Breast epithelium (tissue), 4 donors: ENCODE measurements at places on chromosomes 5 and 9. TPM values are rescaled to one million over a fixed set of nuclear protein-coding genes. Genes with fewer than 3 reads are reported as not detected.

DNA sequence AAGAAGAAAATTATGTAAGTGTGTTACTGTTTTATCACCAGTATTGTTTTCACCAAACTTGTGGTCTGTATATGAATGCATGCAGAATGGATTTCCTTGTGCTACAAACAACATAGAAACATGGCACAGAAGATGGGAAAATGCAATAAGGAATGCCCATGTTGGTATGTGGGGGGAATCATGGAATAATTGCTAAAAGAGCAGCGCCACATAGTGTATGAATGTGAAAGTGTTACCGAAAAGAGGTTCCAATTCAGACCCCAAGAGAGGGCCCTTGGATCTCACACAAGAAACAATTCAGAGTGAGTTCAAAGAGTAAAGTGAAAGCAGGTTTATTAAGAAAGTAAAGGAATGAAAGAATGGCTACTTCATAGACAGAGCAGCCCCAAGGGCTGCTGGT, 26.4 kb upstream of the TYRP1 start:
- no peaks in the 10 kb centered on the region for H3K4me1 ChIP-seq
- no peaks in the 10 kb centered on the region for H3K36me3 ChIP-seq
- no peak overlapping the region for H3K27ac ChIP-seq
- H3K4me3 ChIP-seq: no peak overlapping the region
- H3K27me3 ChIP-seq: no peaks in the 10 kb centered on the region

DNA sequence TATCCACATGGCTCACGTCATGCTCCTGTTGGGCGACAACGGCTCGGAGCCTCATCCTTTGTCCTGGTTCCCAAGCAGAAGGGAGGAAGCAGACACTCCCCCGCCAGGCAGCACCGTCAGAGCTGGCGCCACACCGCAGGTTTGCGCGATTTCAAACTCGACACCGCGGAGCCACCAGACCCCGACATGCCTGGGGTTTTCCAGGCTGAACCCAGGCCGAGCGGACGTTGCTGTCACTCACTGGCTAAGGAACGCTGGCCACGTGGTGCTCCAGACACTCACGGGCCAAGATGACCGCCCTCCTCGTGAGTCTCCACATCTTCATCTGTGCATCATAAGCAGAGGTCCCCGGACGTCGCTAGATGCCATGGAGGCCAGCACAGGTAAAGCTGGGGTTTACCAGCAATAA, 9.0 kb downstream of the TERT start:
- no peak overlapping the region for H3K27ac ChIP-seq
- peak; percentile 51 for DNase-seq

GRCh38 chr9:98484162-98484561, 224.6 kb downstream of the GABBR2 start:
- H3K4me1 ChIP-seq: no peaks in the 10 kb centered on the region
- H3K27ac ChIP-seq: no peak overlapping the region
- DNase-seq: no peak
- no peaks in the 10 kb centered on the region for H3K36me3 ChIP-seq
- no peak overlapping the region for H3K4me3 ChIP-seq
- H3K27me3 ChIP-seq: peaks cover 19% of the 10 kb centered on the region

GRCh38 chr5:167752936-167753335, 538.5 kb upstream of the WWC1 start:
- DNase-seq: no peak
- H3K27me3 ChIP-seq: no peaks in the 10 kb centered on the region
- no peaks in the 10 kb centered on the region for H3K36me3 ChIP-seq
- H3K4me1 ChIP-seq: no peaks in the 10 kb centered on the region
- H3K27ac ChIP-seq: no peak overlapping the region
- no peak overlapping the region for H3K4me3 ChIP-seq

DNA sequence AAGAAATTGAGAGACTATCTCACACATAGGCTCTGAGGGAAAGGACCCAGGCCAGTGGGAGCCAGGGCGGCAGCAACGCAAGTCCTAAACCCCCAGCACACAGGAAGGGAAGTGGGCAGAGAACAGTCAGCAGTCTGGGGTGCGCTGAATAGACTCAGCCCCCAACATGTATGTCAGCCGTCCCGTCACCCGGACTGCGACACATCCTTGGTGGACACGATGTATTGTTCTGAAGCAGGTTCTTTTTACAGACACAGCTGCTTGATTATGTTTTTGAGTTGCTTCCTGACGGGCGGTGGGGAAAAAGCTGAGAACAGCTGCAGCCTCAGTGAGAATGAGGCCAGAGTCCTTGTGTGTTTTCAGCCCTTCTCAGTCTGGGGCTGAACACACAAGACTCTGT, 64.1 kb upstream of the CXCL14 start:
- no peak overlapping the region for H3K27ac ChIP-seq
- H3K27me3 ChIP-seq: no peaks in the 10 kb centered on the region
- no peak for DNase-seq
- no peaks in the 10 kb centered on the region for H3K4me1 ChIP-seq
- no peak overlapping the region for H3K4me3 ChIP-seq
- H3K36me3 ChIP-seq: no peaks in the 10 kb centered on the region

- H3K4me3 ChIP-seq: no peak overlapping the region
- no peak overlapping the region for H3K27ac ChIP-seq
- H3K36me3 ChIP-seq: no peaks in the 10 kb centered on the region
- no peaks in the 10 kb centered on the region for H3K4me1 ChIP-seq
Measured at GRCh38 chr5:178394074-178394473, 161.5 kb upstream of the PHYKPL start.

CDC20B gene
- total RNA-seq: not detected

ZDHHC11 gene
- total RNA-seq: 11.3 TPM

DUSP1 gene
- total RNA-seq: 1,015 TPM

- H3K4me1 ChIP-seq: no peaks in the 10 kb centered on the region
- no peak for DNase-seq
- no peak overlapping the region for H3K27ac ChIP-seq
- no peaks in the 10 kb centered on the region for H3K36me3 ChIP-seq
- H3K27me3 ChIP-seq: peaks cover 4% of the 10 kb centered on the region
Measured at GRCh38 chr5:178267876-178268275, 35.3 kb upstream of the PHYKPL start.
